ENCODE measurements at places on chromosomes 6 and 20. TPM values are rescaled to one million over a fixed set of nuclear protein-coding genes. Genes with fewer than 3 reads are reported as not detected.

DNA sequence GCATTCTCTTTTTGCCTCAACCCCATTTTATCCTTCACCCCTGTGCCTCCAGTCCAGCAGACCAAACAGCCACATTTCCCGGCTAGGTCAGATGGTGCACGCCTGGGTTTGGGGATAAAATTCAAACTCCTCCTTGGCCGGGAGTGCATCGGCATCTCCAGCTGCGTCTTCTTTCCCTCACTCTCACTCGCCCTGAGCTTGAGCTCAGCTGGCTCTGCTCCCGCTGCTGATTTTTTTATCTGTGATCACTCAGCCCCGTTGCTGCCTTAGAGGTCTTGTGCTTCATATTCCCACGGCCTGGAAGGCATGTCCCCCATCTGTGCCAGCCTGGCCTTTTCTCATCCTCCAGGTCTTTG, 6.8 kb upstream of the EZR start:
- no peak for DNase-seq

DNA sequence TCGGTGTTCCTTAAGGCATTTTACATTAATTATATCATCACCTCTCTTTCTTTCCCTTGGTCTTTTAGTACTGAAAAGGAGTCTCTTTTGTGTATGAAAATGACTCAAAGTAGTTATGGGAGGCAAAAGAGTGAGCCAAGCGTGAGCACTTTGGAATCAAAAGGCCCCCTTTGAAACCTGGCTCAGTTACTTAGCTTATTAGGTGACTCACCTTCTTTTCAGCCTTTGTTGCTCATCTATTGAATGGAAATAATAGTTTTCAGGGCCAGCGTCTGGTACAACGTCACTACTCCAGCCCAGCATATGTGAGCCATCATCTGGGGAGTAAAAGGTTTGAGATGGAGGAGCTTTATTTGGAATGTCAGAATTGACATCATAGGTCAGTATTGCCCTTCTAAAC, 147.4 kb upstream of the SCGN start:
- DNase-seq = no peak

DNA sequence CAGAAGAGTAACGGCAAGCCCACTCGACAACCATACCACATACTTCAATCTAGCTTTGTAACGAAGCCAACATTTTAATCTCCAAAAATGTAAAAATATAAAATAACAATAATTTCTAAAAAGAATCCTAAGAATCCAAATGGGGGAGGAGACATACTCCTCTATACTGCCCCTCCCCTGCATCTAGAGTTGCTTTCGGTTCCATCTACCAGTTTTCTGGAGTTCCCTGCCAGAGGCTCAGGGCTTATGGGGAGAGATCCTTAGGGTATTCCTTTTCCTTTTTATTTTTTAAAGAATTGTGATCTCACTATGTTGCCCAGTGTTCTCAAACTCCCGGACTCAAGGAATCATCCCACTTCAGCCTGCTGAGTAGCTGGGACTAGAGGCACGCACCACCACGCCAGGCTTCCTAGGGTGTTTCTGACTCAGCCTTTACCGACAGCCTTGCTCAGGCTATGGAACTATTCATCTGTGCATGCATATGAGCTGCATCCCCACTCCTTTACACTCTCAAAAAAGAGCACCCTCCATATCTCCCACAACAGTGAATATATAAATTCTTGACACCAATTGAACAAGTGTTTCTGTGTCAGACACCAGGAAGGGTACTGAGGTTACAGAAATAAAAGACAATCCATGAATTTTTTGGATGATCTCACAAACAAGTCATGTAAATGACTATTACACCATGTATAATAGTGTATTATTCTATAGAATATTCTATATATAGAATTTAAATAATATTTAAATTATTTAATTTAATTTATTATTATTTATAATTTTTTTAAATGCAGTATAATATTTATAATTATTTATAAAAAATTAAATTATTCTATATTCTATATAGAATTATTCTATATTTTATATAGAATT, 40.7 kb upstream of the UBR2 start:
- DNase-seq = no peak

Gene WDR46
- polyA plus RNA-seq = 66.4 TPM

DNA sequence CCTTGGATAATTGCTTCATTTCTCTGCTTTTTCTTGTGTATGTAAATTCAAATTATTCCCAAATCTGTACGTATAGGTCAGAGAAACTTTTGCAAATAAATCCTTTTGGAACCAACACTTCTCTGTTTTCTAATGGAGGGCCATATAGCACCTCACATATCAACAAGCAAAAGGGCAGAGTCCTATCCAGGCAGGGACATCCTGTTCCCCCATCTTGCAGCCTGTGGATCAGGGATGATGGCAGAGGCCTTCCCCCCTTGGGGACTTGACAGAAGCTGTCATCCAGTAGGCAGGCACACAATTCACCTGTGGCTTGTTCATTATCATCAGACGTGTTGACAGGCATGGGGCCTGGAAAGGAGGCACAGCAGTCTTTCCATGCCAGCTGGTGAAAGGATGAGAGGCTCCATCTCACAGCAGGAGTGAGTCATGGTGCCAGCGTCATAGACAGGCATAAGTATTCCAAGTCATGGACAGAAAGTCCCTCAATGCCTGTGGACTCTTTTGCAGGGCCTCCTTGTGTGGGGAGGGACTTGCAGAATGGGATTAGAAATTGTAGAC, 31.8 kb upstream of the PLEKHG1 start:
- DNase-seq = no peak

Data from renal cortex interstitium (tissue), 15 donors.